RKO (cell line): ENCODE measurements at places on chromosomes 3 and 15.

DNA sequence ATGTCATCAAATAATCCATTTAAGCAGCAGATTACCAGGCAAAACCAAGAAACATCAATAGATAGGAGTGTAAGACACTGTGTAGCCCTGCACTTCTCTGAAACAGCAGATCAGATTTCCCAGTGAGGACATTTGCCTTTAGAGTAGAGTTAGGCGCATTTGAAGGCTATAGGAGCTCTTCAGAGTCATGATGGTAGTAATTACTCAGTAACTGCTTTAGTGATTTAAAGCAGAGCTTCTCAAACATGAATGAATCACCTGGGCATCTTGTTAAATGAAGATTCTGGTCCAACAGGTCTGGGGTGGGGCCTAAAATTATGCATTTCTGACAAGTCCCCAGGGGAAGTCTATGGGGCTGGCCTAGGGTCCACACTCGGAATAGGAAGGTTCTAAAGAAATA is 36.9 kb downstream of the THRB start:
- no peak for DNase-seq

- no peak for DNase-seq
These were observed 1034.4 kb downstream of the TUSC7 start for GRCh38 chr3:117743993-117744392.

DNA sequence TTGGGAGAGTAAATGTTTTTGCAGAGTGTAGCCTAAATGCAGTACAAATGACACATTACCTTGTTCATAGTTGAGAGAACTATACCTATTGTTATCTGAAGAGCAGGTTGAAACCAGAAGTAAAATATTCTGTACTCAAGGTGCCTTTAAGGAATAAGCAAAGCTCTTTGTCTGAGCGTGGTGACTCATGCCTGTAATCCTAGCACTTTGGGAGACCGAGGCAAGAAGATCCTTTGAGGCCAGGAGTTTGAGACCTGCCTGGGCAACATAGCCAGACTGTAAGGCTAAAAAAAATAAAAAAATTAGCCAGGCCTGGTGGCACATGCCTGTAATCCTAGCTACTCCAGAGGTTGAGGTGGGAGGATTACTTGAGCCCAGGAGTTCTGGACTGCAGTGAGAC is 2.2 kb upstream of the RNF13 start:
- no peak for DNase-seq

DNA sequence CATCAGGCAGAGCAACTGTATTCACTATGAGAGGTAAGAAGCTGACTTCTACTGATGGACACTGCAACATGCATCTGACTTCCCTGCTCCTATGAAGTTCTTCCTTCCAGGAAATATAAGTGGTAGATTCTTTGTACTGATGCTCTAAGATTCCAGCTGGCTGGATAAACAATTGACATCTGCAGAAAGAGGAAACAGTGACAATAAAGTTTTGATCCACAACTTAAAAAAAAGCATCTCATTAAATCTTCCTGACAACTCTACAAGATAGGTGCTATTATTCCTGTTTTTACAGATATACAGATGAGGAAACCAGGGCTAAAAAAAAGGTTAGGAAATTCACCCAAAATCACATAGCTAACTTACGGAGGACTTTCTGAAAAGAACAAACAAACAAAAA is 142.8 kb downstream of the VPS13C start:
- DNase-seq = no peak

DNA sequence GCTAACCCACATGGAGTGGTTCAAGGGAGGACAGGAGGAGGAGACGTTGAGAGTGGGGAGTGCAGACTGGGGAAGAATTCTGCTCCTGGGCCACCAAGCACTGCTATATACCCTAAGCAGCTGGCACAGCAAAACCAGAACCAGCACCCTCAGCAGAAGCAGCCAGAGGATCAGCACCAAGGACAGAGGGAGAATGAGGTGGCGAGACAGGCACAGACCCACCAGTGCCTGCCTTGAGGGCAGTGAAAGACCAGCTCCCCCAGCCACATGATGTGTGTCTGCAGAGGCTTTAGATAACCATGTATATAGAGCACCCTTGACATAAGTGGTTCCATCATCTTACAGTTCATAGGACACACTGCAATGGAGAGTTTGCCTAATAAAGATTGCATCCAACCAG is 319.0 kb downstream of the GABRB3 start:
- no peak for DNase-seq

- no peak for DNase-seq
These were observed 516.7 kb downstream of the FOXP1 start for GRCh38 chr3:71066849-71067261.
